ENCODE measurements at places on chromosomes 7 and 10. TPM values are rescaled to one million over a fixed set of nuclear protein-coding genes. Genes with fewer than 3 reads are reported as not detected.

Gene CRHR2
- not detected for polyA plus RNA-seq

Gene LRRC18
- not detected for polyA plus RNA-seq

Gene ARMS2
- not detected for polyA plus RNA-seq

Gene SPDYE2
- polyA plus RNA-seq: 0.33 TPM

Gene FOXI2
- not detected for polyA plus RNA-seq

Gene WIPF3
- polyA plus RNA-seq: not detected

Gene HUS1
- 44.0 TPM for polyA plus RNA-seq

Gene CTNNA3
- polyA plus RNA-seq: 0.59 TPM

Gene MYL10
- not detected for polyA plus RNA-seq

Gene SLC29A4
- polyA plus RNA-seq: not detected

Gene PRPS1L1
- polyA plus RNA-seq: not detected

Gene DDC
- polyA plus RNA-seq: not detected

Gene DRGX
- not detected for polyA plus RNA-seq

Gene CALN1
- polyA plus RNA-seq: not detected

Gene FOXP2
- not detected for polyA plus RNA-seq

Gene LEP
- not detected for polyA plus RNA-seq

Gene ASIC3
- not detected for polyA plus RNA-seq

Gene NPSR1
- polyA plus RNA-seq: not detected

Gene TBXAS1
- 2.9 TPM for polyA plus RNA-seq

Gene CUBN
- 0.46 TPM for polyA plus RNA-seq

Gene TMEM196
- not detected for polyA plus RNA-seq

Gene PTF1A
- polyA plus RNA-seq: not detected

Gene VPS37D
- polyA plus RNA-seq: not detected

Gene GFRA1
- polyA plus RNA-seq: not detected

Gene KCND2
- polyA plus RNA-seq: not detected

Gene LAMTOR4
- 550 TPM for polyA plus RNA-seq

Gene STAG3
- polyA plus RNA-seq: 6.5 TPM

Gene FFAR4
- not detected for polyA plus RNA-seq

Gene PLA2G12B
- polyA plus RNA-seq: not detected

Gene SOSTDC1
- not detected for polyA plus RNA-seq

Gene ANKRD7
- polyA plus RNA-seq: not detected

Gene DENND11
- 19.4 TPM for polyA plus RNA-seq

Gene MLXIPL
- not detected for polyA plus RNA-seq

Gene FAM25G
- polyA plus RNA-seq: not detected

Gene KIAA1217
- polyA plus RNA-seq: 0.03 TPM

Gene LRRC4
- polyA plus RNA-seq: not detected

Gene AGAP3
- 6.0 TPM for polyA plus RNA-seq

Gene GOLGA7B
- polyA plus RNA-seq: 0.62 TPM

Gene ERVW-1
- polyA plus RNA-seq: not detected

Gene HYAL4
- not detected for polyA plus RNA-seq

Gene NUDT13
- 1.5 TPM for polyA plus RNA-seq

Gene CREB5
- not detected for polyA plus RNA-seq

Gene SCART1
- polyA plus RNA-seq: 0.03 TPM
